ENCODE measurements at places on chromosomes 6 and 20.
A peak's percentile ranks its signal among the peaks of the same experiment; 100 is the strongest.

- no peak for DNase-seq
Observed at GRCh38 chr6:45382391-45382790, 4.7 kb upstream of the SUPT3H start.

- no peak for DNase-seq
Observed at GRCh38 chr20:32035426-32035779, 16.6 kb upstream of the HCK start.

DNA sequence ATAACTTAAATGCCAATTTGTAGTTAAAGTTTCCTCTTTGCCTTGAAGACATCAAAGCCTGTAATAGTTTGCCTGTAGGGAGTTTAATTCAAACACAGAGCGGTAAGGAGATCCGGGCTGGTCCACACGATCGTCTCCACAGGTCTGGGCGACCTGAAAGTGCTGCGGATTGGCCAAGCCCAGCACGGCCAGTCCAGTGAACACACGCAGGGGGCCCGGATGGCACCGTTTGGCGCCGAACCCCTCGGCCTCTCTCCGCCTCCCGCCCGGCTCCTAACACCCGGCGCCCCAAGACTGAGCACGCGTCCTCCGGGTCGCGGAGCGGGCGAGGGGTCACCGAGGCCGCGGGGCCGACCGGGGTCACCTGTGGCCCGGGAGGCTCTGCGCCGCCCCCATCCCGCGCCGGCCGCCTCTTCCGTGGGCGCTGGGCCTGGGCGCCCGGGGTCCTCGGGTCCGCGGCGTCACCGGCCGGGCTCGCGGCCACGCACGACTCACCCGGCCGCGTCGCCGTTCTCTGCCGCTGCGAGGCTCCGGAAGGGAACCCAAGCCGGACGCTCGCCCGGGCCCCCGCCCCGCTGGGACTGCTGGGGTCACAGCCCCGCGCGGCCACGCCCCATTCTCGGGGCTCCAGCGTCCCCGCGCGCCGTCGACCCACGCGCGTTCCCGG, 481 bp downstream of the SERPINB6 start:
- peak; percentile 47 for DNase-seq

DNA sequence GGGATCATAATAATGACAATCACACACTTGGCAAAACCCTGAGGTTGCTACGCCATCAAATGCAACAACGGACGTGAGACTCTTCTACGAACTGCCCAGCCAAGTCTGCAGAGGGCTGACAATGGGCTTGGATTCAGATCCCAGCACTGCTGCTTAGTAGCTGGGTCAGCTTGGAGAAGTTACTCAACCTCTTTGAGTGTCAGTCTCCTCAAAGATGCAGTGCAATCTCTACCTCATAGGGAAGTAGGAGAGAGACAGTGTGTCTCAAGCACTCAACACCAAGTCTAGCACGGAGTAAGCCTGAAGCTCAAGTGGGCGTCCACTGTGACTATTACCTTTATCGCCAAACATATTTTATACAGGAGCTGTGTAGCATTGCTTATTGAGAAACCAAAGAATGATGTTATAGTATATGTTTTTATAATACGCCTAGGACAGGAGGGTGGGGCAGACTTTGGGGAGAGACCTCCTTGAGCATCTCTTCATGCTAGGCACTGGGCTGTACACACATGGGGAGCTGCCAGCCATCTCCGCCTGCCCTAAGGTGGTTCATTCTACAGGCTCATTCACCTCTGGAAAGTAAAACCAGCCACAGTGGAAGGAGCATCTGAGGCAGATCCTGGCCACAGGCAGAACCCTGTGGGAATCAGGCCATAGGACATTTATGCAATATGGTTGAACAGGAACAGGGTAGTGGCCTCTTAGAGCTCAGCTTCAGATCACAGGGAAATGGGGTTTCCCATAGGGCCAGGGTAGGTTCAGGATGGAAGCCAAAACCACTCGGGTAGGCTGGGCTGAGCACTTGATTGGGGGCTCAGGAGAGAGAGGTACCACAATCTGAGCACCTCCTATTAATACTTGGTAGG, 160.2 kb downstream of the MRPL14 start:
- DNase-seq = no peak

DNA sequence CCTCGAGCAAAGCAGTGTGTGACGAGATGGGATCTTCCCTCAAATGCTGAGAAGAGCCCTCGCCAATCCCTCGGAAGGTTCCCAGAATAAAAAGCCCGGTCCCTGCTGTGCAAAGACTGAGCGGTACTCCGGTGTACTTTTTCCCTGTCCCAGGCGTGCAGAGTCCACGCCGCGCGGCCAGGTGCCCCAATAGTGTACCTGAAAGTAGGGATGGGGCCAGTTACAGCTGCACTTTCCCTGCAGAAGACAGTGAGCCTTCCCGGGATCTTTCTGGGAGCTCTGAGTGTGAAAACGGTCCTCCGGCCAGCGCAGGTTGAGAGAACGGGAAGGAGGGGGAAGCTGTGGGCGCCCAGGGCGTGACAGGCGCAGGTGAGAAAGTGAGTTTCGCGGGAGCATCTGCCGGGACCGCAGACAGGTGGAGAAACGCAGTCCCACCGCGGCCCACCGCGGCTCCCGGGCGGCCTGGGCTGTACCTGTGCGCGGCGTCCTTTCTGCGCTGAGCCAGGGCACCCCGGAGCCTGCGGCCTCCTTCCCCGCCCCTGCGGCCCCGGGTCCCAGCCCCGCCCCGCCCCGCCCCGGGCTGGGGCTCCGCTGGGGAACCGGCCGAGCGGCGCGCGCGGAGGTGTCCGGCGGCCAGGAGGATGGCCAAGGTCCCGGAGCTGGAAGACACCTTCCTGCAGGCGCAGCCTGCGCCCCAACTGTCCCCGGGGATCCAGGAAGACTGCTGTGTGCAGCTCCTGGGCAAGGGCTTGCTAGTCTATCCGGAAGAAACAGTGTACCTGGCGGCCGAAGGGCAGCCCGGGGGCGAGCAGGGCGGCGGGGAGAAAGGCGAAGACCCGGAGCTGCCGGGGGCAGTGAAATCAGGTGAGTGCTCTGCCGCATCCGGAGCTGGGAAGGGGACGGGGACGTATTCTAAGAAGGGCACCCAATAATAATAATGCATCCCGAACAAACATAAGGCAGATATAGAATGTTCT, at the start of gene RFX6:
RFX6 (plus strand) TSS at position 608 of the 977 bp plus-strand sequence; CDS start at position 642, 34 bp downstream.
- DNase-seq = no peak

GRCh38 chr20:58457083-58457695, 58.0 kb downstream of the APCDD1L start:
- DNase-seq = no peak
